ENCODE measurements at places on chromosomes 2 and 18.

DNA sequence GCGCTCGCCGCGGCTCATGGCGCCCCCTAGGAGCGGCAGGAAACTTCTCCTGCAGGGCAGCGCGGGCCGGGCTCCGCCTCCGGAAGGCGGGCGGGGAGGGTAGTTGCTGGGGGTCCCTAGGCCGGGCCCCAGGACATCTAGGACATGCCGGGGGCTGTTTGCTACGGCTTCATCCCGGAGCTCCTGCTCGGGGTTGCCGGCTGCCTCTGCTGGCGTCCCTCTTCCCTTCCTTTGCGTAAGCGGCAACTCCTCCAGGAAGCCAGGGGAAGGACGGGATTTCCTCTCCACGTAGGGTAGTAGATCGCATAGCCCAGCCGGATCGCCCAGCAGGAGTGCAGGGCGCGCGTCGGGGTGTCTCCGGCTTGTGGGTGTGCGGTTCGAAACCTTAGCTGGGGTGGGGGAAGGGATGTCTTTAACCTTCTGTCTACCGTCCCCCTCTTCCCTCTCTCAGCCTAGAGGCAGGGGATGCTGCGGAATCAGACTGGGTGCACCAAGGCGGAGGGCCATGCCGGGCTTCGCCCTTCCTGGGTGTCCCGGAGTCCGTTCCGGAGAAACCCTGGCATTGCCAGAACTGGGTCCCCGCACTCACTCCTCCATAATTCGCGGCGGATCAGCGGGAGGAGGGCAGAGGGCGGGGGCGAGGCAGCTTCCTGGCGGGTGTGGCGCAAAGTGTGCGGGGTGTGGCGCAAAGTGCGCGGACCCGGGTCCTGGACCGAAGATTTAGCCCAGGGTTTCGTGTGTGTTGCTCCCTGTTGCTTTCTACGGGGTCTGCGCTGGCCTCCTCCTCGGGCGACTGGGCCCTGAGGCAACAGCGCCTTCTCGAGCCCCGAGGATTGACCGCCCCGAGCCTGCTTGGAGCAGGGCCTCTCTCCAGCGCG, 12.2 kb upstream of the SKOR2 start:
- no peak for DNase-seq

GRCh38 chr2:156430980-156431358, 5.2 kb upstream of the GPD2 start:
- no peak for DNase-seq

- DNase-seq = no peak
Measured at GRCh38 chr18:79876497-79876896, 75.0 kb downstream of the SLC66A2 start.

DNA sequence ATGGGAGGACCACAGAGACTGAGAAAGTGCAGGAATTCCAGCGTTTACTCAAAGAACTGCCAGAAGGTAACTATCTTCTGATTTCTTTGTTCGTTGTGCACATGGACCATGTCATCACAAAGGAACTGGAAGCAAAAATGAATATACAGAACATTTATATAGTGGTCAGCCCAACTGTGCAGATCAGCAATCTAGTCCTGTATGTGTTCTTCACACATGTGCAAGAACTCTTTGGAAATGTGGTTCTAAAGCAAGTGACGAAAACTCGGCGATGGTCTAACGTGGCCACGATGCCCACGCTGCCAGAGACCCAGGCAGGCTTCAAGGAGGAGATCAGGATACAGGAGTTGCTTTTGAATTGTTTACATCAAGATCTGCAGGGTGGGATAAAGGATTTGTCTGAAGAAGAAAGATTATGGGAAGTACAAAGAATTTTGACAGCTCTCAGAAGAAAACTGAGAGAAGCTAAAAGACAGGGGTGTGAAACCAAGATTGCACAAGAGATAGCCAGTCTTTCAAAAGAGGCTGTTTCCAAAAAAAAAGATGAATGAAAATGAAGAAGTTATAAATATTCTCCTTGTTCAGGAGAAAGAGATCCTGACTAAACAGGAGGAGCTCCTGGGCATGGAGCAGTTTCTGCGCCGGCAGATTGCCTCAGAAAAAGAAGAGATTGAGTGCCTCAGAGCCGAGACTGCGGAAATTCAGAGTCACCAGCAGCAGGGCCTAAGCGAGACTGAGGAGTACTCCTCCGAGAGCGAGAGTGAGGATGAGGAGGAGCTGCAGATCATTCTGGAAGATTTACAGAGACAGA, 8.3 kb upstream of the CHST10 start:
- DNase-seq = no peak

GRCh38 chr2:181258720-181259119, 198.5 kb upstream of the ITGA4 start:
- peak; percentile 48 for DNase-seq

- no peak for DNase-seq
Measured at GRCh38 chr2:126784621-126785020, 114.1 kb upstream of the TEX51 start.

- DNase-seq = no peak
Measured at GRCh38 chr2:97706112-97706511, 7.3 kb upstream of the ZAP70 start.

GRCh38 chr2:207710814-207711740, at the start of gene CCNYL1:
TSS of gene CCNYL1 (plus strand) at chr2:207711640. CDS start at chr2:207711897, 257 bp downstream.
- peak; percentile 100 for DNase-seq

GRCh38 chr18:11518788-11519685, 90.4 kb upstream of the SLC35G4 start:
- peak; percentile 39 for DNase-seq

DNA sequence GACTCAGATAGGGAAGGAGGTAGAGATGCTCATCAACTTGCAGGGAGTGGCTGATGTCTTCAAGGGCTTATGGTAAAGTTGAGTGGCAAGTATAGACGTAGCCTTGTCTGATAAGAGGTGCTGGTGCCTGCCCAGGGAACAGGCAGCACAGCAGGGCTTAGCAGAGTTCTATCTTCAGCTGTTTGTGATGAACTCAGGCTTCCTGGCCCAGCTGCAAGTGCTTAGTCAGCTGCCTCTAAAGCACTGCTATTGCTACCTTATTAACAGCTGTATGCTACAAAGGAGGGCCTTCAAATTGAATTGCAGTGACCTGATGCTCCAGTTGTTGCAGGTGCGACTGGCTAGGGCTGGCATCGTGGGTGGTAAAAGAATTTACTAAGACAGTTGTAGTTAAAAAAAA, 82.1 kb downstream of the TSN start:
- DNase-seq = no peak

DNA sequence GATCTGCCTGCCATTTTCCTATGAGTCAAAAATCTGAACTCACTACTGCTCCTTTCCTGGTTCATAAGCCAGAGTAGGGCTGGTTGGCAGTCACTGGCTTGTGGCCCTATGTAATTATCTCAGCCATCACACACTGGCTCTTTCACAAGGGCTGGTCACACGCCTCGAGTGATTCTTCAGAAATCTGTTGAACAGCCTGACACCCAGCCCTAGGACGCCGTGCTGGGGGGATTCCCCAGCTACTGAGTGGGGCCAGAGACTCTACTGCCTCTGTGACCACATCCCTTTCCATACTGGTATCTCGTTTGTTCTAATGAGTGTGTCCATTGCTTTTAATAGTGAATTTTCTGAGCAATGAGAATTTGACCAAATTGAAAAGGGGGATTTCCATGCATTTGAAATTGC, 45.8 kb upstream of the RBM44 start:
- no peak for DNase-seq

- DNase-seq = no peak
Measured at GRCh38 chr2:177221970-177222369, 9.4 kb downstream of the HNRNPA3 start.

GRCh38 chr2:221570321-221570935, 1.7 kb downstream of the EPHA4 start:
- DNase-seq = no peak

- DNase-seq = no peak
Measured at GRCh38 chr18:21291106-21291505, 49.1 kb downstream of the GREB1L start.

DNA sequence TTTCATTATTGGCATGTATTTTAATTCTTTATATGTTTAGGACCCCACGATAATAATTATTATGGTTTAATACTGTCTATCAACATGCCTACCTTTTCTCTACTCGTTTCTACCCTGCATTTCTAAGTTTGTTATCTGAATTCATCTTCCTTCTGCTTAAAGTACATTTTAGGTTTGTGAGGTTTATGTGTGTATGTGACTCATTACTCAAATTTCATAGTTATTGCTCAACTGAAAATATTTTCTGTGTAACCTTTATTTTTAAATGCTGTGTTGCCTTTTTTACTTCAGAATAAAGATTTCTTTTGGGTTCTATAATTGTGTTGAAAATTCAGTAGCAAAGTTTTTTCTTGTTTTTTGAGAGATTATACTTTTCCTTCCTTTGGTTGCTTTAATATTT, 933.9 kb upstream of the LRRTM1 start:
- no peak for DNase-seq

DNA sequence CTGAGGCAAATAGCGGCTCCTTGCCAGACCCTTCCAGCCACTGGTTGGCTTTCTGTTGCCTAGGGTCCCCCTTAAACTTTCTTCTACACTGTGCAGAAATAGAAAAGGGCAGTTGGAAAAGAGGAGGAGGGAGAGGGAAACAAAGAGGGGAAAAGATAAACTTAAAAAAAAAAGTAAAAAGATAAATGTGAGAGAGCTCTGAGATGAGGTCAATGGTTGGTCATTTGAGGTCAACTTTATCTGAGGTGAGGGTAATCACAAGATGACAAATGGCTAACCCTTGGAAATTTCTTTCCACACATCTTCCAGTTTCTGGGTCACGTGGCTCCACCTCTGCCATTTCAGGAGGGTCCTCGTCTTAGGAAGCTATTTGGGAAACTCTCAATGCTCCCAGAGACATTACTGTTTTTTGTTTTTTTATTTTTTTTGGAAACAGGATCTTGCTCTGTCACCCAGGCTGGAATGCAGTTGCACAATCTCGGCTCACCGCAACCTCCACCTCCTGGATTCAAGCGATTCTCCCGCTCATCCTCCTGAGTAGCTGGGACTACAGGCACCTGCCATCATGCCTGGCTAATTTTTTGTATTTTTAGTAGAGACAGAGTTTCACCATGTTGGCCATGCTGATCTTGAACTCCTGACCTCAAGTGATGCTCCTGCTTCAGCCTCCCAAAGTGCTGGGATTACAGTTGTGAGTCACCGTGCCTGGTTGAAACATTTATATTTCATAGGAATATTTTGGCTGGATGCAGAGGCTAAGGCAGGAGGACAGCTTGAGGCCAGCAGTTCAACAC, 199.9 kb downstream of the TGIF1 start:
- no peak for DNase-seq

GRCh38 chr2:24482251-24482971, 8.6 kb upstream of the NCOA1 start:
- no peak for DNase-seq

DNA sequence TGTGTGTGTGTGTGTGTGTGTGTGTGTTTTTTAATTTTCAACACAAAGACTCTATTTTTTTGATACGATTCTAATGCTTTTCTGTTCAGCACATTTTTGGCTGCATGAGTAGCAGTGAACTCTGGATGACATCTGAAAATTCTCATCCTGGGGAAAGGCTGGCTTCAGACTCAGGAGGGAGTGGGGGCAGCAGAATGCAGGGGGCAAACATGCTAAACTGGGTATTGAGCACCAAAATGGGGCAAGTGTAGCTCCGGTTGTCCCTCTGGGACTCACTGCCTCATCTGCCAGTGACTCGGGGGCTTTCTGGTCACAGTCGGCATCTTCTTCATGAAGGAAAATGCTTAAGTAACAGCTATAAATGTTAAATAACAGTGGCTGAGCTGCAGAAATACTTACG, 116.8 kb upstream of the PID1 start:
- DNase-seq = no peak

- no peak for DNase-seq
Measured at GRCh38 chr2:12428786-12429185, 287.9 kb upstream of the TRIB2 start.

DNA sequence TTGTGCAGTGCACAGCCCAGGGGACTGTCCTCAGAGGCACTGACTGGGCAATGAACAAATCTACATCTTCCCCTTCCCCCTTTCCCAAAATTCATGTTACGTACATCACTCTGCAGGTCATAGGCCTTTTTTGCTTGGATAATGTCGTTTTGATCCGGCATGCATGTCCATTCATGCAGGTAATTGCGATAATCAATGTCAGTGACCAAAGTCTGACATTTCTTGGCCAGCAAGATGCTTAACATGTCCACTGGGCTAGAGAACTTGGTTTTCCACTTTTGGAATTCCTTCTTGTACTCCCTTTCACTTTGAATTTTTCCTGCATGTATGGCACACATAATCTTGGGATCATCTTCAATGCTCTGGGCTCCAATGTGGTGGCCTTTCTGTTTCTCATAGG, 124.6 kb downstream of the NEB start:
- no peak for DNase-seq

- DNase-seq = no peak
Measured at GRCh38 chr2:14756122-14756541, 123.6 kb downstream of the LRATD1 start.

DNA sequence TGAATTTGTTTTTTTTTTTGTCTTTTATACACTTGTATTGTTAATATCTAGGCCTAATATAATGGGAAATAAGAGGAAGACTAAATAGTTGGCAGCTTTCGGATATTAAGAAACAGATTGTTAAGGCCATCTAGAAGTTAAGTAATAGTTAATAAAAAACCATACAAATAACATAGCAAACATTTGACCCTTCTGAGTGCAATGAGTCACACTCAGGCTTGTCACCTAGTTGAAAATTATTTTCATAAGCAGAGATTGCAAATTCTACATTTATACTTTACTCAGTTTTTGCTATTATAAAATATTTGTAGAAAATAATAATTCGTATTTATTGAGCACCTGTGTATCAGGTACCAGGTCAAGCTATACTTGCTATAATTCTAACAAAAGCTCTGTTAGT, 2.4 kb downstream of the NUP35 start:
- no peak for DNase-seq

GRCh38 chr2:129748250-129748649, 231.2 kb upstream of the RAB6C start:
- DNase-seq = no peak

GRCh38 chr2:158828378-158829164, 33.5 kb downstream of the DAPL1 start:
- DNase-seq = peak; percentile 4

DNA sequence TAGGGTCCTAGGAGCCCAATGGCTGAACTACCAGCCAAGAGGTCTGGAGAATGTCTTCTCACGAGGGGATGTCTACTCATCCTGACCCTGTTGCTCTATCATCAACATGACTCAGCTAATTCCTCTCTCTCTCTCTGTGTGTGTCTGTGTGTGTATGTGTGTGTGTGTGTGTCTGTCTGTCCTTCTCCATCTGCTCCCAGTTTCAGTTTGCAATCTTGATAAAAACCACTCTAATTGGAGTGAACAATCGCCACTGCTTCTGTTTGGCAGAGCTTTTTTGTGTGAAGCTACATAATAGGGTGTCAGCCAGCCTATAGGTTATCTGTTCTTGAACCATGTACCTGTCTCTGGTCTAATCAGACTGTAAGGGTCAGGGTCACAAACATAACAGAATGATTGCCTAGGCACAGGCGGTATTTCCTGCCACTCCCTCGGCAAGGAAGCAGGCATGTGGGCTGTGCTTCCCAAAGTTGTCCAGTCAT, 219.8 kb downstream of the SH3BP4 start:
- peak; percentile 56 for DNase-seq

GRCh38 chr2:205056151-205056561, 510.9 kb downstream of the PARD3B start:
- DNase-seq = no peak

GRCh38 chr2:185108588-185108987, 510.3 kb downstream of the ZNF804A start:
- no peak for DNase-seq

GRCh38 chr2:223238301-223238700, 186.3 kb downstream of the KCNE4 start:
- no peak for DNase-seq
